ENCODE measurements at places on chromosomes 6 and 20.

DNA sequence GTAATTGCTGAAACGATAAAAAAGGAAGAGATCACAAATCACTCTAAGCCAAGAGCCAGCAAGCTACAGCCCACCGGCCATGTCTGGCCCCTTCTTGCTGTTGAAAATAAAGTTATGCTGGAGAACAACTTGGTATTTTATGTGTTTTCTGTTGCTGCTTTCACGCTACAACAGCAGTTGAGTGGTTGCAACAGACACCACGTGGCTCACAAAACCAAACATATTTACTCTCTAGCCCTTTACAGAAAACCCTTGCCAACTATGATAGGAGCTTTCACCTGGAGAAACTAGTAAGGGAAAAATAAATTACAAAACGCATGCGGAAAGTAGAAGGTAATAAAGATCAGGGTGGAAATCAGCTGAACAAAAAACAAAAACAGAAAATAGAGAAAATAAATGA is 41.1 kb upstream of the SLCO4A1 start:
- DNase-seq, result no peak

GRCh38 chr6:117448011-117448410 is 22.3 kb upstream of the ROS1 start:
- DNase-seq, result no peak

DNA sequence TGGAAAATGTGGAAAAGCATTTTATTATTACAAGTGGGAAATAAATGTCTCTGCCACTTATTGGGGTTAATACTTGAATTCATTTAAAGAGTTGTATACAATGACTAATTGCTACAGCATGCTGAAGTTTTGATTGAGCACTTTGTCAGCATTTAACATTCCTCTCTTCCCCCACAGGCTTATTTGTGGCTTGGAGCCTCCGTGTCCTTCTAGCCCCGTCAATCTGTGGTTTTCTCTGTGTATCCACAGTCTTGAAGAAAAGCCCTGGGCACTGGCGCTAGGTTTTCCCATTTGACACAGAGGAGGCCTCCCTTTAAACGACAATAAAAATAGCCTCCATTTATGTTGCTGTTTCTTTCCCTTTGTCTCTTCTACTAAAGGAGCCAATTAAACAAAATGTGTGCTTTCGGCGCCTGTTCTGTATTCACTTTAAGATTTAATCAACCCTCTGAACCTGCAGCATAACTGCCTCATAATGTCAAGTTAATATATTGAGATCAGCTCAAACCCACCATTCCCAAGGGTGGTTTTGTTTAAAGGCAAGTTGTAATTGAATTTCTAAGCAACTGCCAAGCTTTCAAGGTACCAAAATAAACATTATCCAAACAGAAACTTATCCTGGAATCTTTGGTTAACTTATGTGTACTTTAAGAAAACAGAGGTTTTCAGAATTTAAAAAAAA is 326.6 kb upstream of the RNF24 start:
- DNase-seq, result peak; percentile 90

DNA sequence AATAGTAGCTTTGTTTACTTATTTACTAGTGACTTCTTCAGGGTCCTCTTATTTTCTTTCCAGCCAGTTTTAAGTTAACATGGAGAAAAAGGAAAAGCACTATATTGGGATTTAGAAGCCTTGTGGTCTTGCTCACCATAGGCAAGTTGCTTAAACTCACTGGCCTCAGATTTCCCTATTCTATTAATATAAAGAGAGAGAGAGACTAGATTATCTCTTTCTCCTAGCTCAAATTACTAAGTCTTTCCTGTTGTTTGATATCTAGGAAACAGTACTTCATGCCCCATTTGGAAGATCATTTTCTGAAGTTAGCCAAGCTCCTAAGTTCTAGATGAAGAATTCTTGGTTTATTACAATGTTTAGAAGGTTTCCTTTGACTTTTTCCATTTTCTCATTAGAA is 32.5 kb downstream of the CTNNBL1 start:
- no peak for DNase-seq

DNA sequence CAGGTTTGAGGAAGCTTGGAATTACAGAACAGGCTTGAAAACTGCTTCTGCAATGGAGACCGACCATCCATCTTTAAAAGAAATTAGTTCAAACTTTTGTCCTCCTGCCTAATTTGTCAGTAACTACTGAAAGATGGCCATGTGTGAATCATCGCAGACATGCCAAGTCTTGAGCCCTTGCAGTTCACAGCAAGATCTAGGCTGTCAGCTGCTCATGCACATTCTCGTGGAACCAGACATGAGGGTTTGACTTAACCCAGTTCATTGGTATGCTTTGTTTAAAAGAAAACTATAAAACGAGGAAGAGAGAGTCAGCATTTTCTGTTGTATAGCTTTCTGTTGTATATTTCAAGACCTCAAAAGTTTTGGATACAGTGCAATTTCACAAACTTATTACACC is 74.0 kb upstream of the SAMD5 start:
- peak; percentile 33 for DNase-seq

GRCh38 chr6:157432892-157433265 is 51.9 kb downstream of the ZDHHC14 start:
- no peak for DNase-seq

- no peak for DNase-seq
Measured at GRCh38 chr6:3422435-3423070, 34.3 kb downstream of the SLC22A23 start.

DNA sequence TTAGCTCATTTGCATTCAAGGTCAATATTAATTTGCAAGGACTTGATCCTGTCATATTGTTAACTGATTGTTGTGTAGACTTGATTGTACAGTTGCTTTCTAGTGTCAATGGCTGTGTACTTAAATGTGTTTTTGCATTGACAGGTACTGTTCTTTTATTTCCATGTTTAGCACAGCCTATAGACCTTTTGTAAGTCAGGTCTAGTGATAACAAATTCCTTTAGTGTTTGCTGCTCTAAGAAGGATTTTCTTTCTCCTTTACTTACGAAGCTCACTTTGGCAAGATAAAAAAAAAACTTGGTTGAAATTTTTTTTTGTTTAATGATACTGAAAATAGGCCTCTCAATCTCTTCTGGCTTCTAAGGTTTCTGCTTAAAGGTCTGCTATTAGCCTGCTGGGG is 942.3 kb downstream of the QKI start:
- no peak for DNase-seq

GRCh38 chr6:89471287-89471867 is 38.4 kb downstream of the ANKRD6 start:
- DNase-seq, result peak; percentile 6

Measured in fibroblast of lung (primary cell).